ENCODE measurements at places on chromosomes 7 and 10.

GRCh38 chr7:82247814-82248433, 195.7 kb downstream of the CACNA2D1 start:
- DNase-seq = no peak

- DNase-seq = no peak
Measured at GRCh38 chr10:111709603-111710002, 474.0 kb downstream of the GPAM start.

DNA sequence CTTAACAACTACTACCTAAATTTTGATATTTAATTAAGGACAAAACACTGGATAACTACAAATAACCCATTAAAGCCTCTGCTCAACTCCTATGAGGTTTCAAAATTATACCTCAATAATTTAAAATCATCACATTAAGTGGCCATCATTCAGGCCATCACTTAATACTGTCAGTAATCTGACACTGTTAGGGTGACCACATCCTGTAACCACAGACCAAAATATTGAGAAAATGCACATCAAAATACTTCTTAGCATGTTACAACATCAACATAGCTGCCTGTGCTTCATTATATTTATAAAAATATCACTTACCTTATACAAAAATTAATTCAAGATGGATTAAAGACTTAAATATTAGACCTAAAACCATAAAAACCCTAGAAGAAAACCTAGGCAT, 23.3 kb downstream of the SEM1 start:
- no peak for DNase-seq

DNA sequence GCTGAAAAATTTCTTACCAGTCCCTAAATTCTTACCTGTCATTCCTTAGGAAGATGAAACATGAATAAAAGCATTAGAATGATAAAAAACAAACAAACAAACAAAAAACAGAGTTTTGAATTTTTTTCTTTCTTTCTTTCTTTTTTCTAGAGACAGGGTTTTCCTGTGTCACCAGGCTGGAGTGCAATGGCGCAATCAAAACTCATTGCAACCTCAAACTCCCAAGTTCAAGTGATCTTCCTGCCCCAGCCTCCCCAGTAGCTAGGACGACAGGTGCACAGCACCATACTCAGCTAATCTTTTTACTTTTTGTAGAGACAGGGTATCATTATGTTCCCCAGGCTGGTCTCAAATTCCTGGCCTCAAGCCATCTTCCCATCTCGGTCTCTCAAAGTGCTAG, 26.5 kb downstream of the NT5C2 start:
- no peak for DNase-seq

DNA sequence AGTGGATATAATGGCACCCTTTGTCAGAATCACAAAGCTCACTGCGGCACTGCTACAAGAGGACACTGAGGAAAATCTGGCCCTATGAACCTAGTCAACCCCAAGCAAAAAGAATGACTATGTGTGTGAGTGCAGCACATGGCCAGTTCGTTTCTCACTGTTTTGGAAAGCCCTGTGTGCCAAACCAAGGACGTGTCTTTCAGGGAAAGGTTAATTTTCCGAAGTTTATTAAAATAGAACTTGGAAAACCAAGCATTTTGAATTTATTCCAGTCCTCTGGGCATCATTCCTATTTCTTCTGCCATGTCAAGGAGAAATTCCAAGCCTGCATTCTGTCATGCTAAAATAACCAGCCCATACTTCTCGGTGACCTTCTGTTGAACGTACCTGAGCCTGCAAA, 471.8 kb downstream of the PLXDC2 start:
- peak; percentile 2 for DNase-seq

DNA sequence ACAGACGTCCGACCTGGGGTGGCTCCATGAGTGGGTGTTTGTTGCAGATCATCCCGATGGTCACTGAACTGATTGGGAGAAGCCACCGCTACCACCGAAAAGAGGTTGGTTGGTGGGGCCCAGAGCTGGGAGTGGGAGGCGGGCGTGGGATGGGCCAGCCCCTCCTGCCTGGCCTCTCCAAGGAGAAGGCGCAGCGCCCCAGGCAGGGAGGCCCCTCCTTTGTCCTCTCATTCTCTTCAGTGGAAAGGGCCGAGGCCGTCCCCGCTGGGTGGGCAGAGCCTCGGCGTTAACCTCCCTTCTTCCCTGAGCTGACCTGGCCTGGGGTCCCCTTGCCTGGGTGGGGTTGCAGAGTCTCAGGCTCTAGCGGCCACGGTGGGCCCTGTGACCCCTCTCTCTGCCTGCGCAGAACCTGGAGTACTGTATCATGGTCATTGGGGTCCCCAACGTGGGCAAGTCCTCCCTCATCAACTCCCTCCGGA, 5.2 kb downstream of the MTG1 start:
- DNase-seq = no peak

- no peak for DNase-seq
Measured at GRCh38 chr10:69061305-69062161, 26.4 kb upstream of the SRGN start.

DNA sequence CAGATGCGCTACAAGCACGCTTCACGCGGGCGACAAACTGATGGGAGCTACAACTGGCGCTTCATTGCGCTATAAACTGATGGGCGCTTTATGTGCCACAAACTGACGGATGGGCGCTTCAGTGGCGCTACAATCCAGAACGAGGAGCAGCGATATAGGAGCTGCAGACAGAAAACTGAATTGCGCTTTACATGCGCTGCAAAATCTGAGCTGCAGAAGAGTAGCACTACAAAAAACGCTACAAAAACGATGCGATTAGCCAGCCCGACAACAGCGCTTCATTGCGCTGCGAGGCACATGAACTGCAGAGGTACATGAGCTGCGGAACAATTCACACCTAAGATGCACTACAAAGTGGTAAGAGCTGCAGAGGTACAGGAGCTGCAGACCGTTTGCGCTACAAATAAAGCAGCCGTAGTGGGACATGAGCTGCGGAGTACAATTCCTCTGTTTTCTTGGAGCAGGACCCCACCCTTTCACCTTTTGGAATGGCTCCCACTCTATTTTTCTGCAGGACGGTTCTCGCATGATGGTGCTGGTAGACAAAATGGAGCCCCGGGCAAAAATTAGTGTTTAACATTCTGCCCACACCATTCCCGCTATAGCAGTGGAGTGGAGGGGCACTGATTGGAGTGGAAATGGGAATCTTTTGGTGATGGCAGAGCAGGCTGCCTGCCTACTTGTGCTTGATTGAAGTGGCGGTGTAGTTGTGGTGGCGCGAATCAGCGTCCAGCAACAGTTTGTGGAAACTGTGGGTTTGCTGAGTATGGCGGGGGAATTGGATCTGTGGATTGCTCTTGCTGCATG, 1.2 kb upstream of the SGCE start:
- peak; percentile 62 for DNase-seq

- DNase-seq = no peak
Measured at GRCh38 chr7:21898265-21898930, 47.3 kb downstream of the CDCA7L start.

- DNase-seq = no peak
Measured at GRCh38 chr10:131031346-131031745, 280.2 kb downstream of the TCERG1L start.

GRCh38 chr10:52818019-52818418, 45.4 kb upstream of the MBL2 start:
- peak; percentile 42 for DNase-seq

DNA sequence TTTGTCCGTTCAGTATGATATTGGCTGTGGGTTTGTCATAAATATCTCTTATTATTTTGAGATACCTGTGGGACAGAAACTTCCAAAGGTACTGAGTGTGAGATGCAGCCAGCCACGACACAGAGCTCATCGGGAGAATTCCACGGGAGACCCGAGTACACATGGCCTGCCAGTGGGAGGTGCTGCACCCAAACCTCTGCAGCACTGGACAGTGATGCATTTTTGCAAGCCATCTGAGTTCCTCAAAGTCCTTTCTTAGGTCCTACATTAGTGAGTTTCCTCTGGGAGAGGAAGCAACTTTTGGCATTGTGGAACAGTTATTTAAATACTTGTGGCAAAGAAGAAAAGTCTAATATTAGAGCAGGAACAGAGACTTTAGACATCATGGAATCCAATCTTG, 77.5 kb downstream of the ARID5B start:
- no peak for DNase-seq

DNA sequence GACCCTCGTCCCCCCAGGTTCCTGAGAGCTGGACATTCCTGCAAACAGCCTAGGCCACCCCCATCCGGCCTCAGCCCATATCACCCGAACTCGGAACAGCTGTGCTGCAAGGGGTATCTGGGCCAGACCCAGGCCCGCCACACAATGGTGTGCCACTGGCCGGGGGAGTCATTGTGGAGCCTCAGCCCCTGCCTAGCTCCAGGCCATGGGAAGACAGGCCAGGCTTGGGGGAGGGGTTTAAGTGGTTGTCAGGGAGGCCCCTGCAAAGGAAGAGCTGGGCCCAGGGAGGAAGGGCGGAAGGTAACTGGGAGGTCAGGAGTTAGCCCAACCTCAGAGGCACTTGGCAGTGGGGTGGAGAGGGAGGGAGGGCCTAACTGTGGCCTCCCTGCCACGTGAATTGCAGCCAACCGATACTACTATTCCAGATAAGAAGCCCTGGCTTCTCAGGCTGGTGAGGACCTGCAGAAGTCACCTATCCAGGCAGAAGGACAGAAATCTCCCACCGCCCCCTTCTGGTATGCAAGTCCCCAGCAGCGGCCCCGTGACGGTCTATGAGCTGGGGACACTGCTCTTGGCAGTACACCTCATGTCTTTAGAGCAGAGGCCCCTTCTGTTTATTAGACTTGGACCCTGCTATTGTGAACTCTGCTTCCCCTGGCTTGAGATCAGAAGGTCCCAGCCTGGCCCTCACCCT, 26.8 kb downstream of the VSIR start:
- DNase-seq = no peak

DNA sequence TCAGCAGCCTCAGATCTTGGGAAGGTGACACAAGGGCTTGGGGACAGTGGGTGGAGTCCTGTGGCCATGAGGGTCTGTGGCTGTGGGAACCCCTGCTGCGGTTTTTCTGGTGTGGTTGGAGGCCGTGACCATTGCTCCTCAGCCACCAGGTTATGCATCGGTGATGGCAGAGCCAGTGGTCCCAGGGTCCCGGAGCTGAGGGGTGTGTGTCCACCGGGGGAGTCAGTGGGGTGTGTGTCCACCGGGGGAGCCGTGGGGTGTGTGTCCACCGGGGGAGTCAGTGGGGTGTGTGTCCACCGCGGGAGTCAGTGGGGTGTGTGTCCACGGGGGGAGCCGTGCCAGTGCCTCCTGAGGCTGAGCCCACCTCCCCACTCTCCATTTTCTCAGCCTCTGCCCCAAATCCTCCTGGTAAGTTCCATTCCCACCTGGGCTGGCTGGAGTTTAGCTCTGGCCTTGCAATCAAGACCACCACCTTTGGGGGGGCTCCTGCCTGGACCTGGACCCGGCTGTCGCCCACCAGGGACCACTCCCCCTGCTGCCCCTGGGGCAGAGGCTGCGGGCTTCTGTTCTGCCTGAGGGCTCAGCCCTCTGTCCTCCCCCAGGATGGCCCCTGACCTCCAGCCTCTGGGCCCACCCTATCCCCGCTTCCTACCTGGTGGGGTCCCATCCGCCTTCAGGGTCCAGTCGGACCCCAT, 143.5 kb downstream of the ELFN1 start:
- no peak for DNase-seq

- DNase-seq = no peak
Measured at GRCh38 chr7:157972914-157973313, 614.7 kb downstream of the PTPRN2 start.

GRCh38 chr10:49606981-49607535, 3.1 kb upstream of the SLC18A3 start:
- DNase-seq = no peak

- DNase-seq = no peak
Measured at GRCh38 chr10:771647-772046, 82.2 kb upstream of the DIP2C start.

GRCh38 chr7:94908323-94909178, 1.2 kb downstream of the PPP1R9A start:
- DNase-seq = peak; percentile 80

DNA sequence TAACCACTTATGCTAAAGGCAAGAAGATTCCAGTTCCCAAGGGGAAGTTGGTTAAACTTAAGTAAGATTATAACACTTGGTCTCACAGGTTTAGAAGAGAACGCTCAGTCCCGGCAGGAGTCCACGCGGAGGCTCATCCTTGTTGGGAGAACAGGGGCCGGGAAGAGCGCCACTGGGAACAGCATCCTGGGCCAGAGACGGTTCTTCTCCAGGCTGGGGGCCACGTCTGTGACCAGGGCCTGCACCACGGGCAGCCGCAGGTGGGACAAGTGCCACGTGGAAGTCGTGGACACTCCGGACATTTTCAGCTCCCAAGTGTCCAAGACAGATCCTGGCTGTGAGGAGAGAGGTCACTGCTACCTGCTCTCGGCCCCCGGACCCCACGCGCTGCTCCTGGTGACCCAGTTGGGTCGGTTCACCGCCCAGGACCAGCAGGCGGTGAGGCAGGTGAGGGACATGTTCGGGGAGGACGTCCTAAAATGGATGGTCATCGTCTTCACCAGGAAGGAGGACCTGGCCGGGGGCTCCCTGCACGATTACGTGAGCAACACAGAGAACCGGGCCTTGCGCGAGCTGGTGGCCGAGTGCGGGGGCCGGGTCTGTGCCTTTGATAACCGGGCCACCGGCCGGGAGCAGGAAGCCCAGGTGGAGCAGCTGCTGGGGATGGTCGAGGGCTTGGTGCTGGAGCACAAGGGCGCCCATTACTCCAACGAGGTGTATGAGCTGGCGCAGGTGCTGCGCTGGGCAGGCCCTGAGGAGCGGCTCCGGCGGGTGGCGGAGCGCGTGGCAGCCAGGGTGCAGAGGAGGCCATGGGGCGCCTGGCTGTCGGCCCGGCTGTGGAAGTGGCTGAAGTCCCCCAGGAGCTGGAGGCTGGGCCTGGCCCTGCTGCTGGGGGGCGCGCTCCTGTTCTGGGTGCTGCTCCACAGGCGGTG, 3.8 kb downstream of the GIMAP1 start:
- no peak for DNase-seq

GRCh38 chr7:105367458-105367857, 21.3 kb downstream of the SRPK2 start:
- DNase-seq = no peak

DNA sequence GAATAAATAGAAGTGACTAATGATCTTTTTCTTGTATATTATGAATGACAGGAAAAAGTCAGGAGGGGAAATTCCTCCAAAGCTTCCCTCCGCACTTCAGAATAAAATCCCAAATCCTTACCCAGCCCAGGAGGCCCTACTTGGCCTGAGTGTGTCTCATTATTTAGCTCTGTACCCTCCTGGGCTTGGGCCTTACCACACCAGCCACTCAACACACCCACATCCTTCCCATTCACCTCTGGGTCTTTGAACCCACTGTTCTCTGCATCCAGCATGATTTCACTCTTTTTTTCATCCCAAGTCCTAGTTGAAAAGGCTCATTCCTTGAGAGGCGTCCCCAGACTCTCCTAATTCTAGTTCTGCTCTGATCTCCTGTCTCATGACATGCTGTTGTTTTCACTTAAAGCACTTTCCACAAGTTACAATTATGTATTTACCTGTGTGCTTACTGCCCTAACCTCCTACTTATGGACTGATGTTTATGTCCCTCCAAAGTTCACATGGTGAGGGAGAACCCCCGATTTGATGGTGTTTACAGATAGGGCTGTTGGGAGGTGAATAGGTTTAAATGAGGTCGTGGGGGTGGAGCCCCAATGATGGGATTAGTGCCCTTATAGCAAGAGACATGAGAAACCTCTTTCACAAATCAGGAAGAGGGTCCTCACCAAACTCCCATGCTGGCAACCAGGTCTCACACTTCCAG, 6.4 kb downstream of the NOD1 start:
- no peak for DNase-seq
